Kidney (tissue), 22 donors: ENCODE measurements at places on chromosomes 7 and 10. TPM values are rescaled to one million over a fixed set of nuclear protein-coding genes. Genes with fewer than 3 reads are reported as not detected.

GRCh38 chr7:107594961-107595737 lies 15.1 kb downstream of the BCAP29 start:
- no peak overlapping the region for H3K4me3 ChIP-seq
- peaks cover 5% of the 10 kb centered on the region for H3K4me1 ChIP-seq
- peaks cover 5% of the 10 kb centered on the region for H3K36me3 ChIP-seq
- no peak for DNase-seq

DNA sequence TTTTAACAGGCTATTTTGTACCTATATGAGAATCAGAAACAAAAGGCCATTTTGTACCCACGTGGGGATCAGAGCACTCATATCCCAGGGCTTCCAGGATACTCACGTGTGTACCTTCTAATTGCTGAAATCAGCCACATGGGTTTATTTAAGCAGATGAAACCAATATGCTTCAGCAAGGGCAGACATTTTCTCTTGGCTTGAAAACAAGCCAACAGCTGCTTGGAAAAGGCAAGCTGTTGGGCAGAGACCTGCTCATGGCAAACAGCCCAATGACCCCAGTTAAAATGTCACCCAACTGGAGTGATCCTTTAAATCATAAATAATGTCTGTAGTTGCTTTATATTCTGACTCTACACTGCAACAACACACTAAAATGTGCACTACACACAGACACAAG lies 26.5 kb upstream of the TOMM7 start:
- H3K27me3 ChIP-seq: no peaks in the 10 kb centered on the region
- H3K4me1 ChIP-seq: no peaks in the 10 kb centered on the region
- no peak overlapping the region for H3K27ac ChIP-seq

Gene TWIST1
- polyA plus RNA-seq: 1.7 TPM

Gene ERVW-1
- polyA plus RNA-seq: not detected

- H3K27me3 ChIP-seq: no peaks in the 10 kb centered on the region
- H3K4me3 ChIP-seq: no peak overlapping the region
- DNase-seq: peak; percentile 45
- H3K36me3 ChIP-seq: no peaks in the 10 kb centered on the region
- no peak overlapping the region for H3K27ac ChIP-seq
Measured at GRCh38 chr7:3294432-3295100, 6.5 kb upstream of the SDK1 start.

- H3K36me3 ChIP-seq: peaks cover 36% of the 10 kb centered on the region
- H3K4me3 ChIP-seq: no peak overlapping the region
- DNase-seq: no peak
Measured at GRCh38 chr7:100077205-100077604, 4.3 kb downstream of the ZNF3 start.
